ENCODE measurements at places on chromosomes 1 and 21.

GRCh38 chr1:213604477-213604876, 383.3 kb upstream of the PROX1 start:
- DNase-seq: no peak

- DNase-seq: no peak
Measured at GRCh38 chr1:208089149-208089548, 155.0 kb downstream of the PLXNA2 start.

DNA sequence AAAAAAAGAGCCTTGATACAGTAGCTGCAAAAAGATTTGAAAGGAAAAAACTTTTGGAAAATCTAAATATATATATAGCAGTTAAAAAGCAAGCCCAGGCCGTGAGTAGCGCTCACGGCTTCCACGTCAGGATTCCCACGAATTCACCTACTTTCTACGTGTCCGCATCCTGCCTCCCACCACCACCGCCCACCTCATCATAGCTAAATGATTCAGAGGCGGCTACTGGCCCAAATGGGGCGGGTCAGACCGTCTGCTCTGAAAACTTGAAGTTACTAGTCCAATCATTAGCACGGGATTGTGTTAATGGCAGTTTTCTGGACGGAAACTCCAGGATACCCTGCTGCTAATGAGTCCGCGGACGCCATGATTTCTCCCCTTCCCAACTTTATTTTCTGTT, 1.3 kb upstream of the CCSAP start:
- no peak for DNase-seq

GRCh38 chr1:53091841-53092645, 30.0 kb downstream of the PODN start:
- no peak for DNase-seq

DNA sequence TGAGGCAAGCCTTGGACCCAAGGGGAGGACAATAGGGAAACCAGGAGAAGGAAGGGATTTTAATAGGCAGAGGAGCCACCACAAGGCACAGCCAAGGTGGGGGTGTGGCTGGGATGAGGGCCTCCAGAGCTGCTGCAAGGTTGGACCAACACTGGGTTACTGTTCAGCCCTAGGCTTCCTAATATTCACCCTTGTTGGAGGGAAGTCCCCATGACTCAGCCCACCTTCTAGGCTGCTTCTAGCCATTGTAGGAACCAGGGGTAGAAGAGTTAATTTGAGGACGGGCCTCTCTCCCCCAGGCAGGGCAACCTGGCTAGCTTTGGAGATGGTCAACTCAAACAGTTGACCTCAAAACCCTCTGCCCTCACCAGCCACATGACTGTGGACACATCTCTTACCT, 59.5 kb downstream of the KCNN3 start:
- DNase-seq: no peak
